Renal cortex interstitium (tissue), 15 donors: ENCODE measurements at places on chromosomes 3 and 15.

- no peak for DNase-seq
Observed at GRCh38 chr3:37862219-37862902, 681 bp downstream of the CTDSPL start.

GRCh38 chr3:98744283-98744682 lies 18.9 kb upstream of the ST3GAL6 start:
- no peak for DNase-seq

- DNase-seq, result no peak
Observed at GRCh38 chr3:106768941-106769480, 608.2 kb upstream of the CCDC54 start.

DNA sequence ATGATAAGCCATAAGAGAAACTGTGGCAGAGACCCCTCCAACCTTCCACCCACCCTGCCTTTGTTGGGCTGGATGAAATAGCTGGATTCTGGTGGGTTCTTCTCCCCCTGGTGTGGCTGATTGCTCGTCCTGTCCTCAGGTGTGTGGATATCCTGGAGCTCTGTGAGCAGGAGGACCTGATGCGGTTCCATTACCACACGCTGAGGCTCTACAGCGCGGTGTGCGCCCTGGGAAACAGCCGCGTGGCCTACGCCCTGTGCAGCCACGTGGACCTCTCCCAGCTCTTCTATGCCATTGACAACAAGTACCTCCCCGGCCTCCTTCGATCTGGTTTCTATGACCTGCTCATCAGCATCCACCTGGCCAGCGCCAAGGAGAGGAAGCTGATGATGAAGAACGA lies 306.3 kb upstream of the CHRM5 start:
- no peak for DNase-seq

DNA sequence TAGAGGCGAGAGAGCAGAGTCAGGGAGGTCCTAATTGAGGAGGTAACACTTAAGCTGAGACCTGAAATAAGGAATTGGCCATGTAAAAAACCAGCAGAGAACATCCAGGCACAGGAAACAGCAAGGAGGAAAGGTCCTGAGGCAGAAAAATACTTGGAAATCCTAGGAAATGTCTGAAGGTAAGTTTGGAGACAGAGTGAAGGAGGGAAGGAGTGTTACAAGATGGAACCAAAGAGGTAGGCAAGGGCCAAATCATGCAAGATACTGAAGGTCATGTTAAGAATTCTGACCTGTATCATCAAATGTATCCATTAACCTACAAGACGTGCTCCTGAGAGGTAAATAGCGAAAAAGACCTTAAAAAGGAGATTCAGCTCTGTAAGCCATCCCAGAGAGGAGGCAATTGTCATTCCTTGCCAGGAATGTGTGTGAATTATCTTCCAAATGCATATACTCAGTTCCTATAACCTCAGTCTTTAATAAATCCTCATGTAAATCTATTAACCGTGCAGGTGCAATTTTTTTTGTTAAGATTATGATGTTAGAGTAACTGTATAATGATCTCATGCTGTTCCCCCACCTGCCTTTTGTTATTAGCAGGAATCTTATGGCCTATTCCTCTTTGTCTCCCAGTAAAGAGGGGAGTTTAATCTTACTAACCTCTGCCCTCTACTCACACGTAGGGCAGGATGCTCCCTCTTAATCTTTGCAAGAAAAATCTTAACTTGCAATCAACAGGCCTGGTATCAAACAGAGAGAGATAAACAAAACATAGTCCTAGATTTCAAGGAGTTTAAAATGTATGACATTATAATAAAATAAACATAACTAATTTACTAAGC lies 166.9 kb downstream of the ULK4 start:
- no peak for DNase-seq

GRCh38 chr3:38257583-38257982 lies 8.0 kb upstream of the SLC22A13 start:
- no peak for DNase-seq

- no peak for DNase-seq
Observed at GRCh38 chr3:141955175-141955574, 78.7 kb downstream of the ATP1B3 start.

- no peak for DNase-seq
Observed at GRCh38 chr15:34610354-34610753, 26.9 kb upstream of the GOLGA8B start.

GRCh38 chr15:95713324-95713723 lies 617.2 kb upstream of the NR2F2 start:
- no peak for DNase-seq

DNA sequence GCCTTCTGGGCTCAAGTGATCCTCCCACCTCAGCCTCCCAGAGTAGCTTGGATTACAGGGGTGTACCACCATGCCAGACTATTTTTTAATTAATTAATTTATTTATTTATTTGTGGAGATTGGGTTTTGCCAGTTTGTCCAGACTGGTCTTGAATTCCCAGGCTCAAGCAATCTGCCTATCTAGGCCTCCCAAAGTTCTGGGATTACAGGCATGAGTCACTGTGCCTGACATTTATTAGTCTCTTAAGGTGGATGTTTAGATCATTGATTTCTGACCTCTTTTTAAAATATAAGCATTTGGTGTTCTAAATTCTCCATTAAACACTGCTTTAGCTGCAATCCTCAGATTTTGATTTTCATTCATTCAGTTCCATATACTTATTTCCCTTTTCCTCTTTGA lies 15.6 kb downstream of the FBXW12 start:
- no peak for DNase-seq

- DNase-seq, result no peak
Observed at GRCh38 chr15:88828791-88829190, 25.6 kb downstream of the ACAN start.

DNA sequence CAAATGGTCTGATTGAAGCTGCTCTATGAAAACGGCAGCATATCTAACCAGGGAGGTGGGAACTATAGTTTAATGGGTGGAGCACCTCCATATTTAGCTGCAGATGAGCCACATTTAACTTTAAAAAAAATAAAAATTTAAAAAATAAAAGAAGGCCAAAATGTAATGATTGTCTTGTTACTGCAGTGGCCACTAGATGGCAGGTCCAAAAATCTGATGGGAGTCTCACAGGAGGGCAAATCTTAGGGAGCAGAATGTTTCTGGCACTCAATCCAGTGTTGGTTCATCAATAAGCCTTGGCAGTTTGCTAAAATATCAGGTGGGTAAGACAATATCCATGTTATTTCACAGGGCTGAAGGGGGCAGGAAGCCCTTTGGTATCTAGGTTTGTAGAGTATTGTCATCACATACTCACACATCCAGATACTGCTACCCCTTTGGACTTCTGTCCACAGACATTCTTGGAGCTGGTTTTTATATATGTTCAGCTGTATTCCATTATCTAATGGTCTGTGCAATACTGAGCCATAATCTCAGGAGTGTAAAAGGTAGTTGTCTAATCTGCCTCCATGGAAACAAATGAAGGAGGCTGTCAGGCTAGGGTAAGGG lies 233.3 kb downstream of the TIGIT start:
- DNase-seq, result no peak

DNA sequence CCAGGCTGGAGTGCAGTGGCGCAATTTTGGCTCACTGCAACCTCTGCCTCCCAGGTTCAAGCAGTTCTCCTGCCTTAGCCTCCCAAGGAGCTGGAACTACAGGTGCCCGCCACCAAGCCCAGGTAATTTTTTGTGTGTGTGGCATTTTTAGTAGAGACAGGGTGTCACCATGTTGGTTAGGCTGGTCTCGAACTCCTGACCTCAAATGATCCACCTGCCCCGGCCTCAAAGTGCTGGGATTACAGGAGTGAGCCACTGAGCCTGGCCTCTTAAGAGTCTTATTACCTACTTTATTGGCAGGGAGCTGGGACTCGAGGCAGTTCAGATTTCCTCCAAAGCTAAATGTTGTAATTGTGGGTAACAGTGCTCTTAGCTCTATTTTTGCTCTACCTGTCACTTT lies 16.4 kb downstream of the PXYLP1 start:
- no peak for DNase-seq

GRCh38 chr3:87076946-87077345 lies 86.0 kb upstream of the VGLL3 start:
- DNase-seq, result no peak

GRCh38 chr3:70421506-70421905 lies 109.1 kb upstream of the MDFIC2 start:
- DNase-seq, result no peak

DNA sequence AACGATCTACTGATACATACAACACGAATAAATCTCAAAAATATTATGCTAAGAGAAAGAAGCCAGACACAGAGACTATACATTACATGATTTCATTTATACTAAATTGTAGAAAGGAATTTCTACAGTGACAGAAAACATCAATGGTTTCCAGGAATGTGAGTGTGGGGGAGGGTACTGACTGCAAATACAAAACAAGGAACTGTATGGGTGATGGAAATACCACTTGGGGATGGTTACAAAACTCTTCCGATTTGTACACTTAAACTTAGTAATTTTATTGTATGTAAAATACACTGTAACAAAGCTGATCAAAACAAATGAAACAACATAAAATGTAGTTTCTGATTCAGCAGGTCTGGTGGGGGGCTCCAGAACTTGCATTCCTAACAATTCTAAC lies 45.8 kb upstream of the IP6K2 start:
- DNase-seq, result no peak

DNA sequence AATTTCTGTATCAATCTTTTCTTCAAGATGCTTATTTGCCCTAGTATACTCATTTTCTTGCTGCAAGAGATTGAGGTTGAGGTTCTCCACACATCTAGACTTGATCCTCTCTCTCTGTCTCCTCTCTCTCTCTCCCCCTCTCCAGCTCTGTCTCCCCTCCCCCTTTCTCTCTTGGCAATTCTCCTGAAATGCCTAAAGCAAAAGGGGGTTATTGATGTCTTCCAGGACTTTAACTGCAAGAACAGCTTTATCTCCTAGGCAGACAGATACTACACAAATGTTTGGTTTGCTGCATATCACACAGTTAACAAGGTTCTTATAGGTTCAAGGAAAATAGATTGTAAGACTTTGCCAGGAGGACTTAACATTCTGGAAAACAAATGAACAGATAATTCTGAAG lies 52.1 kb downstream of the TMEM212 start:
- DNase-seq, result no peak

DNA sequence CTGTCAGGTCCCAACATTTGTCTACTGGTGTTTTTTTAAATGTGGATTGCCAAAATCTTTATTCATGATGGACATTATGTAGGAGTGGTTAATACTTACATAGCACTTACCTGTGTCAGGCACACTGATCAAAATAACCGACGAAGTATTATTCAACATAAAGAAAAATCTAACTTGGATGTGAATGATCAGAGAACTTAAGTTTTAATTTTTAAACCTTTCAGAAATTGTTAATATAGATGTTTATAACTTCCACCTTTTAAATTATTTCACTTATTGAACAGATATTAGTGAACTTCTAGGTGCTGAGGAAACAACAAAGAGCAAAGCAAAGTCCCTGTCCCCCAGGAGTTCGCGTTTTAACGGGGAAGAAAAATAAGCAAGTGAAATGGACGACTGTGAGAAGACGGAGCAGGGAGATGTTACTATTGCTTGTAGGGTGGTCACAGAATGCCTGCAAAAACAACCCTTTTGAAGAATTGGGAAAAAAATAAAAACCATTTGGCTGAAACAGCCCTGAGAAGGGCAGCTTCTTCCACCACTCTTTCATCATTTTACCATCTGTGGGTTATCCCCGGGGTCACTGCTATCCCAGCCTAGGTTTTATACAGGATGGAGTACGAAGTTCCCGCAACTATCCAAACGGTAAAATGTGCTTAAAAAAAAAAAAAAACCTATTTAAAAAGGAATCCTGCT lies 915 bp upstream of the APH1B start:
- DNase-seq, result no peak

DNA sequence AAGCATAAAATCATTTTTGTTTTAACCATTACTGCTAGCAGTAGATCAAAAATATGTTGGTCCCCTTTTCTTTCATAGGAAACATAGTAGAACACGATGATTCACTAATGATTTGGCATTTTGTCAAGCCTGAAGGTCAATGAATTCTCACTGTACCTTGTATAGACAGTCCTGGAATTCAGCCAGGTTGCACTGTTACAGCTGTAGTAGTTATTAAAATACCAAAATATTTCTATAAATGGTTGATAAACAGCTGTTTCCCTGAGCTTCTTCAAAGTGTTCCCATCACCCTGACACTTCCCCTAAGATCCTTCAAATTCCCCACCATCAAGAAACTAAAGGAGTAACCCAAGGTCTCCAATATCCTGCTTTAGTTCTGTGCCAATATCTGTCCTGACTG lies 200.9 kb downstream of the ATP8B4 start:
- DNase-seq, result no peak

- no peak for DNase-seq
Observed at GRCh38 chr3:146589899-146590508, 15.1 kb downstream of the PLSCR5 start.

- DNase-seq, result no peak
Observed at GRCh38 chr3:177802151-177802900, 605.0 kb upstream of the TBL1XR1 start.

DNA sequence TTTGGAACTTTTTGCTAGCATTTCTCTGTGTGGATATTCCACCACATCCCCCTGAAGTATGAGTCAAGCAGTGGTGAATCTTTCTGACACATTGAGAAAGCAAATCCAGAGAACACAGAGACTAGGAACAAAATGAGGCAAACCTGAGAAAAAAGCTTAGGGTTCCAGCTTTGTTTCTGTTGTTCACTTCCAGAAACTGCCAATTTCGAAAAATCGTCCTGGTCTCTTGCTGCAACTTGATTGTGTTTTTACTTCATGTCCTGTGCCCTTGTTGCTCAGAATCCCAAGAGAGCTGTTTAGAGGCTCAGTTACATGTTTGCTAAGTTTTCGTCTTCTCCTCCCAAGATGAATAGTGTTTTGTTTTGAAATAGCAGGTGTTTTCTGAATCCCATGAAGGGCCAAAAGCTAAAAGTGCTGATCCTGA lies 13.7 kb downstream of the MAP2K1 start:
- DNase-seq, result no peak

GRCh38 chr3:46719735-46720271 lies 2.1 kb upstream of the PRSS50 start:
- DNase-seq, result no peak

DNA sequence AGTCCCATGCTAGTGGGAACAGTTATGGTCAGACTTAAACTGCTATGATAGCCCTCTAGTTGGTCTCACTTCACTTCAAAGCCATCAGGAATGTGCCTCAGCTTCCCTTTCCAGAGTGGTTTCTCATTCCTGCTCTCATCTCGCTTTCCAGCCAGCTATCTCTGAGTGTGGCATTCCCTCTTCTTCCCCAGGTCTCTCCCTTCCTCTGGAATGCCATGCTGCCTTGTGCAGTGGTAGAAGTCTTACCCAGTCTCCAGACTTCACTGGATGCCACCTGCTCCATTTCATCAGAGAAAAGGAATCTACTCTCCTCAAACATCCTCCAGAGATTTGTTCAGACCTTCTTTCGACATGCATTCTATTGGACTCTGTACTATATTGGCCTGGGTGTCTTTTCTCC lies 83.0 kb downstream of the AGBL1 start:
- no peak for DNase-seq

DNA sequence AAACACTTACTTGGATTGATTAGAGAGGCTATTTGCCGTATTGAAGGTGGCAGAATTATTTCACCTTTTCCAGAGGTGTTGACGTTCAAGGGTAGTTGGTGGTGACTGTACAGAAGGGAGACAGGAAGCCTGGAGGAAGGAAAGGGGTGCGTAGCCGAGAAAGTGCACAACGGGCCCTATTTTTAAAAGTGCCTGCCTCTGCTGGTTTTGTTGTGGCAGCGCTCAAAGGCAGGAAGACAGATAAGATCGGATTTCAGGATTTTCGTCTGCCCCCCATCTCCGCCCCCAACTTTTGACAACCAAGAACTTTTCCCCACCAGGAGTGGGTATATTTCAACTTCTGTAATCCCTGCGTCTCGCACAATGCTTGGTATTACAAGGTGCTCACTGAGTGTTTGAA lies 38.5 kb downstream of the SMAD3 start:
- no peak for DNase-seq

- DNase-seq, result no peak
Observed at GRCh38 chr3:39819899-39820298, 10.5 kb downstream of the MYRIP start.
